GM04504 (cell line): ENCODE measurements at places on chromosomes 11 and 22.

- DNase-seq = no peak
Measured at GRCh38 chr22:43740587-43741270, 71.4 kb downstream of the EFCAB6 start.

DNA sequence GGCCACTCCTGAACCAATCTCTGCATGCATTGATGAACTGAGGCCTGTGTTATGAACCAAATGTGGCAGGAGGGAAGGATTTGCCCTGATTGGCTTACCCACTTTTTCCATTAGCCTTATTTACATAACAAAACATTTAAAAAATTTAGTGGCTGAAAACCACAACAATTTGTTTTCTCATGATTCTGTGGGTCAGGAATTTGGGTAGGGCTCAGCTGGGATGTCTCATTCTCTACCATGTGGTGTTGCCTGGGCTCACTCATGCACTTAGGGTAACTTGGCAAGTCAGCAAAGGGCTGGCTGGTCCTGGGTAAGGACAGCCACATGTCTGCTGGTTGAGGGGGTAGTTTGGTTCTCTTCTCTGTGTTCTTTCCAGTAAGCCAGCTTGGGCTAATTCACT is 35.1 kb upstream of the CYP2R1 start:
- no peak for DNase-seq

DNA sequence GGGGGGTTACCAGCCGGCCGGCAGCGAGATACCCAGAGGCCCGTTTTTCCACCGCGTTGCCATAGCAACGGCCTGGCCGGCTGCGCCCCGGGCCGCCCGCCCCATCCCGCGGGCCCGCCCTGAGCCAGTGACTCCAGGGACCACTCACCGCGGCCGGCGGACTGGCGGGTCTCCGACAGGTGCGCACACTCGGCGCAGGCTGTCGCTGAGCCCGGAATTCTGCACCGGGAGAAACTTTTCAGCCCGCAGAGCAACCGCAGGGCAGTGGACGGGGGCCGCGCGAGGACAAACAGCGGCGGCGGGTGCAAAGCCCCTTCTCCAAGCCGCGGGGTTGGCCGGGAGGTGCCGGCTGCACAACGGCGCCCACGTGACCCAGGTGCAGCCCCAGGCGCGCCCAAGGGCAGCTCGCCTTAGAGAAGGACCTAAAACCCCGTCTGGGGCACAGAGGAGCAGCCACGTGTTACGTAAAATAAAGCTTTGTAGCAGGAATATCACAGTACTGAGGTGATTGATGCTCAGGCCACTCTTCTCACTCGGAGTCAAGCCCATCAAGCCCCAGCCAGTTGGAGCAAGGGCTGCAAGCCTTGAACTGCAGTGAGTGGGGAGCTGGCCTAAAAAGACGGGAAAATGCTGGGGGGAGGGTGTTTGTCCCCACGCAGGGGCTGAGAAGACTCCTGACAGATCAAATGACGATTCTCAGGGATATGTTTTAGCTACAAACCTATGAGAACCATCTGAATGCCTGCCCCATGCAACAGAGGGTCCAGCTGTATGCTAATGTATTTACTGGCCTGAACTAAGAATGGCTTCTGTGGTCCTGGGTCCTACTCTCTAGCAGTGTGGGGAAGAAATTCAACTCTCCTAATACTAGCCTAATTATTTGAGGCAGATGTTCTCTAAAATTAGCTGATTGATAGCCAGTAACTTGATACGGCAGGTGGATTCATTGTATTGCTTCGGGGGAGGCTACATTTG is at the start of gene STK33:
TSS of gene STK33 (minus strand) at position 294 of the 975 bp plus-strand sequence. CDS start 119,323 bp downstream, outside the sequence.
- no peak for DNase-seq

DNA sequence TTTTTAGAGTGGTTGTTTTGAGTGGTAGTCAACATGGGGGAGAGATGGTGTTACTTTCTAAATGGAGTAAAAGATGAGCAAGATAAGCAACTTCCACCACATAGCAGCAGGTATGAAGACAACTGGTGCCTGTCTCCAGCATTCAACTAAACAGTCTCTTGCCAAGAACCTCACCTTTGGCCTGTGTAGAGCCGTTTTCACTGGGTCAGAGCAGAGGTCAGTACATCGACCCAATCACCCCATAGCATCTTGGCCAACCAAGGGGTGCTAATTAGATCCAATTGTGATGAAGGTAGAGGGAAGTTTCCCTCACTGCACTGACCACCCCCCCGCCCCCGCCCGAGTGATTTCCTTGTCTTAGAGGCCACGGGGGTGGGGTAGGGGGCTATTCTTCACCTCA is 188.2 kb downstream of the BLID start:
- no peak for DNase-seq

GRCh38 chr11:37598381-37598780 is 1000.3 kb upstream of the RAG2 start:
- no peak for DNase-seq

- DNase-seq = peak; percentile 10
Measured at GRCh38 chr11:62337303-62338181, at the start of gene ASRGL1. TSS of gene ASRGL1 (plus strand) at chr11:62337448. CDS start at chr11:62337978, 530 bp downstream.

GRCh38 chr11:66685276-66686099 is 7.8 kb upstream of the RBM4B start:
- DNase-seq = no peak

DNA sequence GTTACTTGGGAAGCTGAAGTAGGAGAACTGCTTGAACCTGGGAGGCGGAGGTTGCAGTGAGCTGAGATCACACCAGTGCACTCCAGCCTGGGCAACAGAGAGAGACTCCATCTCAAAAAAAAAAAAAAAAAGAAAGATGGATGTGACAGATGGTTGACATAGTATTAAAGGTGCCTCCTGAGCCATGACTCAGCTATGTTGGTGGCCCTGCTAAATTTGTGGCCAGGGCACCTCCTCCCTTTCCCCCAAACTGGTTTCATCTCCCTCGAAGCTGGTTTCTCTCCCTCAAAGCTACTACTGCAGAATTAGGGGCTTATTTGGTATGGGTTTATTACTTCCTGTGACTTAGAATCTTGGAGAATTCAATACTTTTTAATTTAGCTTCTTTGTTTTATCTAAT is 31.5 kb downstream of the SDHD start:
- DNase-seq = no peak

- DNase-seq = peak; percentile 19
Measured at GRCh38 chr11:33419924-33420323, 162.7 kb downstream of the HIPK3 start.

GRCh38 chr11:92236856-92237255 is 12.2 kb downstream of the FAT3 start:
- DNase-seq = no peak

- DNase-seq = no peak
Measured at GRCh38 chr11:75200051-75200450, 40.5 kb upstream of the TPBGL start.

DNA sequence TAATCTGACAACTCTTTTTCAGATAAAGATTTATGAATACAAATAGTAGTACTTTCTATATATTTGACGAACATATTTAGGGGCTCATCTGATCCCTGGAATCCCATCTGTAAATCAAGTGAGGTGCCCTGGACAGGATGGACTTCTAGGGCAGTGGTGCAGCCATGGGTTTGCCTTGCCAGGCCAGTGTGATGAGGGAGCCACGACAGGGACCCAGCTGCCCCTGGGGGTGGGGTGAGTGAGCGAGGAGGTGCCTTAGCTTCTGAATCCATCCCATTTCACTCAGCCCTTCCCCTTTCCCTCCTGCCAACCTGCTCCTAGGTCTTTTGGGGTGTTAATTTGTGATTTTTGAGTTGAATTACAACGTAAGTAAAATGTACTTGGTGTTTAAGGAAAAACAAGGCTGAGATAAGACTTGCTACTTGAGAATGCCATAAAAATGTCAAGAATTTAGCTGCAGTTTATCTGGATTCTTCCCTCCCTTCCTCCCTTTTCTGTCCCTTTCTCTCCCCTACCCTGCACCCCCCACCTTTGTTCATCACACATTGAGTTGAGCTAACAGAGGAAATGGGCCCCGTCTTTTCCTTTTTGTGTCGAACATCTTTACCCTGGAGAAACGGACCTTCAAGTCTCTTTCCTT is 60.8 kb downstream of the PPFIBP2 start:
- no peak for DNase-seq

DNA sequence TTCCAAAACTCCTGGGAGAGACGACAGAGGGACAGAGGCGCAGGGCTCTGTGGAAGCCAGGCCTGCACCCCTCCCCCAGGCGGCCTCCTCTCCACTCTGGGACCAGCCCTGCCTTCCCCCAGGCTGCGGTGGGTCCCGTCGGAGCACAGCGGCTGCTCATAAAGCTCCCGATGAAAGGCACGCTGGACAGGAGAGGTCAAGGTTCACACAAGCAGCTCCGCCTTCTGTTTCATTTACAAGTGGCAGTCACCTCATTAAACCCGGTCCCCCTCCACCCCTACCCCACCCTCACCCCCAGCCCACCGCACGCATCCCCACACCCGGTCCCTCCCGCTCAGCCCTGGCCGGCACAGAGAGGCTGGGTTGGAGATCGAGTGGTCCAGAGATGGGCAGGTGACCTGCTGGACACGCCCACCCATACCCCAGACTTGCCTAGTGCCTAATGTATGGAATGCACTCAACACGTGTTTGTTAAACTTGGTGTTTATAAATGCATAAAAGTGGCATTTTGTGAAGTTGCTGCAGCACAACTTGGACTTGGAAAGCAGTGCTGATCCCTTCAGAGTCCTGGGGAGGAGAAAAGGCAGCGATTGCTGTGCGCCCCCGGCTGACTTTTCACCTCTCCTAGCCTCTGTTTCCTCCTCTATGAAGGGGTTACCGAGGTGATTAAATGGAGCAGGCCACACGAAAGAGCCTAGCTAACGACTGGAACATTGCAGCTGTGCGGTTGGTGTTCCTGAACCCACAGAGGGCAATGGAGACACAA is 26.0 kb downstream of the RPUSD4 start:
- no peak for DNase-seq

GRCh38 chr22:46563381-46564083 is 26.1 kb upstream of the CELSR1 start:
- no peak for DNase-seq

- peak; percentile 35 for DNase-seq
Measured at GRCh38 chr11:60831501-60832079, 10.3 kb upstream of the CCDC86 start.

DNA sequence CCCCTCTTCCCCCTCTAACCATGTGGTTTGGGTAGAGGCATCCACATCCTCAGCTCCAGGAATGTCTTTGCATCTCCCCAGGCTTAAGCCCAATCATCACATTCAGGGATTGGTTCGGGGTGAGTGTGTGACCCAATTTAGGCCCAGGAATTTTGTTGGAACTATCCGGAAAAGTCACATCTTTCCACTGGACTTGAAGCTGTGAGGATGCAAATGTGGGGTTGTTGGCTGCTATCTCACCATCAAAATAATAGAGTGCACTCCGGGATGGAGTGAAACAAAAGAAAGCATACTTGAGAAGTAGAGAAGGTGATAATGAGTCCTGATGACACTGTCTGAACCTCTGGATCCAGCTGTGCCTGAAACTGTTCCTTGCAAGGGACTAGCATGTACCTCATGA is 33.8 kb upstream of the OLFML1 start:
- DNase-seq = no peak

- DNase-seq = no peak
Measured at GRCh38 chr11:114290503-114291235, 5.5 kb upstream of the NNMT start.

GRCh38 chr22:47422736-47423135 is 660.3 kb downstream of the TBC1D22A start:
- no peak for DNase-seq

DNA sequence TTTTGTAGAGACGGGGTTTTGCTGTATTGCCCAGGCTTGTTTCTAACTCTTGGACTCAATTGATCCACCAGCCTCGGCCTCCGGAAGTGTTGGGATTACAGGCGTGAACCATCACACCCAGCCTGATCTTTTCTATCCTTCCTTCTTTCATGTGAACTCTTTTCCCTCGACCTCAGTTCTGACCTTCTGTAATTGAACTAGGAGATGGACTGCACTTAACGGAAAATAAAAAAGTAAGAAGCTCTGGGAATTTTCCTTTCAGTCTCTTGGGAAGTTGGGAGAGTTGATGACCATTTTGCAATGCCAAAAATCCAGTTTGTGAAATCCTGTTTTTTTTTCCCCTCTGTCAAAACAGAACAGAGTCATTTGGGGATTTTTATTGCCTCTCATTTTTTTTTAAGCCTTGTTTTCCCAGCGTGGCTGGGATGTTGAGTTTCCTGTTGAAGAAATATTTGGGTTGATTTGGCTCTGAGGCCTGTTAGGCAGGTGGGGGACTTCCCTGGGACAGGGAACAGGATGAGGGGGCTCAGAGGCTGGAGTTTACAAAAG is 26.9 kb upstream of the CYB5R3 start:
- peak; percentile 58 for DNase-seq

GRCh38 chr11:36311926-36312595 is 16.0 kb downstream of the PRR5L start:
- no peak for DNase-seq

- no peak for DNase-seq
Measured at GRCh38 chr11:113372309-113372708, 15.3 kb upstream of the ANKK1 start.

DNA sequence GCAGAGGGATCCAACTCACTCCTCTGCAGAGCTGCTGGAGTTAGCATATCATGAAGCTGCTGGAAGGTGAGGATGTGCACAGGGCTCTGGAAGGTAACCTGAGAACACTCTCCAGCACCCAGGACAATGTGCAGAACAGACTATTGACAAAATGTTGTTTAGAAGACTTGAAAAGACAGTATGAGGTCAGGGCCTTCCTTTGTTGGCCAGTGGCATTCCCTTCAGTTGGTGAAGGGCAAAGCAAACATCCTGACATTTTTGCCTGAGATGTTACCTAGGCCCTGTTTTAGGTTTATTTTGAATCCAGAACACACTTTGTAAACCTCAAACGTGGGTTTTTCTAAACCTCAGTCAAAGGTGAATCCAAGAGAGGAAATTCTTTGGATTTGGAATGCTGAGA is 67.8 kb downstream of the DEPDC5 start:
- no peak for DNase-seq

DNA sequence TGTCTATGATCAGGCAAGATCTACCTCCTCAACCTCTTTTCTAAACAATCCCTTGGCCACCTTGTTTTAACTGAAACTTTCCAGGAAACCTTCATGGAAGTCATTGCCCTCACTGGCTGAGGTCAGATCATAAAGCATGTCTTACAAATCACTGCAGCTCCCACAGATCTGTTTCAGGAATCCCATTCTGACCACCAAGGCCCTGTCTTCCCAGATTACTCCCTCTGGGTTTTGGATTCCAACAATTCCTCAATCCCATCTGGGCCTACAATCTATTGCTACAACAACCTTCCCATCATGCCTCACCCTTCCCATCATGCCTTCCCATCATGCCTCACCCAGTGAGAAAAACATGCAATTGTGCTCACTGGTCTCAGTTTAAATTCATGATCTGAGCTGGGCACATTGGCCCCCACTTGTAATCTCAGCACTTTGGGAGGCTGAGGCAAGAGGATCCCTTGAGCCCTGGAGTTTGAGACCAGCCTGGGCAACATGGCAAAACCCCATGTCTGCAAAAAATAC is 15.9 kb downstream of the ADAMTS15 start:
- DNase-seq = peak; percentile 47

DNA sequence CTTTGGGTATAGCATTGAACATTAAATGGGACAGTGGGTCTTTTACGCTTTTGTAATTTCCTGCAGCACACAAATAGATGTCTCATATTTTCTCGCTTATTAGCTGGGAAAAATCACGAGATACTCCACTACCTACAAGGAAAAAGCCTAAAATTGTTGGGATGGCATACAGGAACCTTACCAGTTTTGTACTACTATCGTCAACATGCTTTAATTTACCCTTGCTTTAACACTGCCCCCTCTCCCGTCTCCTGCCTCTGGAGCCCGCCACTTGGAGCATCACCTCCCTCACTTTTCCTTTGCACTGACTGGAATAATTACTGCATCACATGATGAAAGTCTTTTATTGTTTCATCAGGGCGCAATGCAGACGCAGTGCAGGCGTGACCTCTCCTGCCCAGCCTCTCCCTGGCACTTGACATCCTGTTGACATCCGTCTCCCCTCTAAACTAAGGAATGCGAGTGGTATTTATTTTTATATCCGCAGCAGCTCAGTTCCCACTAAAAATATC is 1.0 kb upstream of the FNBP4 start:
- DNase-seq = no peak
